ENCODE measurements at places on chromosomes 1 and 21.
A peak's percentile ranks its signal among the peaks of the same experiment; 100 is the strongest.

- DNase-seq = no peak
Observed at GRCh38 chr1:36585569-36586548, 103.1 kb upstream of the CSF3R start.

DNA sequence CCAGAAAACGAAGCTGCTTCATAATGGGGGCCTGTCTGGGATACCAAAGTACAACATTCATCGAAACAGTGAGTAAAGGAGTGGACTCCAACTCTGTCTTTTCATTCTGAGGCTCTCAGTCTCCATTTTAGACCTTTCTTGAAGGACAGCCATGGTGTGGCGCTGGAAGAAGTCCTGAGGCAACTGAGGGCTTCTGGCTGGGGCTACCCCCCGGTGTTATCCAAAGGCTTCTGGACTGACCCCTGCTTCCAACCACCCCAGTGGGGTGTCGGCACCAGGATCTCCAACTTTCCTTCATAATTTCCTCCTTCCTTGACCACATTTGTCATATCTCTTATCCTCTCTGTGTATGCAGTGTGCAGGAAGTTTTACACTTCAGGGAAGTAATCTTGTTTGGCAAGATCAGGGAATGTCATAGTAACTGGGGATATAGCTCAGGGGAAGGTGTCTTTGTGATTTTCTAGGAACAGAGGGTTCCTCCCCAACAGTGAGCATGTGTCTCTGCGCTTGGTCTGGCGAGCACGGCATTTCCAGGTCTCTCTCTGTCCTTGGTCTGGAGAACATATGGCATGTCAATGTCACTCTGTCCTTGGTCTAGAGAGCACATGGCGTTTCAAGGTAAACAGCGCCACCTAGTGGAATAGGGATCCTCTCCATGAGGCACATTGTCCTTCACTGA is 19.4 kb upstream of the BSDC1 start:
- peak; percentile 30 for DNase-seq

DNA sequence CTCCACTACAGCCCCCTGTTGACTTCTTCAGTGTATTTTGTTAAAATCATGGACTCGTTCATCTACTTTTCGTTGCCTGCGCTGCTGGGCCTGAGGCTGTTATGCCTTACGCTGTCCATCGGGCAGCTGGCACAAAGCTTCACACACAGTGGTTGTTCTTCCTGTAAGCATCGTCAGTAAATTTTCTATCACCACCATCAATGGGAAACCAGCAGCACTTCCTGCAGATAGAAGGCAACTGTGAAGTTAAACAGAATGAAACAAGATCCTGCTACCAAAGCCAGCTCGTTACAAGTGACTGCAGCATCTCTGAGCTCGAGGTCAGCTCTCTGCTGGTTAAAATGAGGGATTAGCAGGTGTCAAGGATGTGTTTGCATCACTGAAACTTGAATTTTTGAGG is 21.9 kb upstream of the PADI6 start:
- no peak for DNase-seq

DNA sequence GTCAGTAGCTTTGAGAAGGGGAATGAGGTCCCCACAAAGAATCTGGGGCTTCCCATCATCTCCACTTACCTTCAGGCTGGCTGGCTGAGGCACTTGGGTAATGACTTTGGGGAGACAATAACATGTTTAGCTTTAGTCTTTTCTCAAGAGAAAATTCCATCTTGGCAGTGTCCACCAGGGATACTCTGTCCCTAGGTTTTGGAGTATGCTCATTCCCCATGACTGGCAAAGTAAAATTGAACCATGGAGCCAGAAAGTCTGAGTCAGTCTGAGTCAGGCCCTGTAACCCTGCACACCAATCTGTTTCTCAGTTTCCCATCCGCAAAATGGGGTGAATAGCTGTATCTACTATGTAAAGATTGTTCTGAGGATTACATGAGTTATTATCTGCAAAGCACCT is 28.2 kb downstream of the RUNX1 start:
- no peak for DNase-seq
